Lower lobe of right lung (tissue), 2 donors: ENCODE measurements at places on chromosomes 4 and X. TPM values are rescaled to one million over a fixed set of nuclear protein-coding genes. Genes with fewer than 3 reads are reported as not detected.

Gene LCORL
- total RNA-seq: 13.6 TPM

- no peaks in the 10 kb centered on the region for H3K36me3 ChIP-seq
- peaks cover 5% of the 10 kb centered on the region for H3K4me1 ChIP-seq
- H3K27me3 ChIP-seq: no peaks in the 10 kb centered on the region
- H3K27ac ChIP-seq: no peak overlapping the region
- peak; percentile 25 for DNase-seq
Observed at GRCh38 chr4:7332216-7333023, 102.3 kb downstream of the PSAPL1 start.

DNA sequence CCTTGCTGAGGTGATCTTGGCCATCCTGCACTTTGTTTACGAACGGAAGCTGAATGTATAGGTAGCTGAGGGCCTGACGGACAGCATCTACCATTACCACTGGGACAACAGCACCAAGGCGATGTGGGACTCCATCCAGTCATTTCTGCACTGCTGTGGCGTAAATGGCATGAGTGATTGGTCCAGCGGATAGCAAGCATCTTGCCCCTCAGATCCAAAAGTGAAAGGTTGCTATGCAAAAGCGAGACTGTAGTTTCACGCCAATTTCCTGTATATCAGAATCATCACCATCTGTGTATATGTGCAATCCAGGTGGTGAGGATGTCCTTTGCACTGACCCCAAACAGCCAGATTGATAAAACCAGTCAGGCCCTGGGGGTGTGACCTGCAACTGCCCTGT is 4.2 kb upstream of the PYURF start:
- H3K27ac ChIP-seq: no peak overlapping the region
- no peak overlapping the region for H3K4me3 ChIP-seq
- no peaks in the 10 kb centered on the region for H3K36me3 ChIP-seq
- H3K27me3 ChIP-seq: no peaks in the 10 kb centered on the region
- DNase-seq: no peak
- H3K4me1 ChIP-seq: peaks cover 17% of the 10 kb centered on the region

Gene SMIM43
- total RNA-seq: 0.18 TPM

Gene ZC4H2
- 7.1 TPM for total RNA-seq

DNA sequence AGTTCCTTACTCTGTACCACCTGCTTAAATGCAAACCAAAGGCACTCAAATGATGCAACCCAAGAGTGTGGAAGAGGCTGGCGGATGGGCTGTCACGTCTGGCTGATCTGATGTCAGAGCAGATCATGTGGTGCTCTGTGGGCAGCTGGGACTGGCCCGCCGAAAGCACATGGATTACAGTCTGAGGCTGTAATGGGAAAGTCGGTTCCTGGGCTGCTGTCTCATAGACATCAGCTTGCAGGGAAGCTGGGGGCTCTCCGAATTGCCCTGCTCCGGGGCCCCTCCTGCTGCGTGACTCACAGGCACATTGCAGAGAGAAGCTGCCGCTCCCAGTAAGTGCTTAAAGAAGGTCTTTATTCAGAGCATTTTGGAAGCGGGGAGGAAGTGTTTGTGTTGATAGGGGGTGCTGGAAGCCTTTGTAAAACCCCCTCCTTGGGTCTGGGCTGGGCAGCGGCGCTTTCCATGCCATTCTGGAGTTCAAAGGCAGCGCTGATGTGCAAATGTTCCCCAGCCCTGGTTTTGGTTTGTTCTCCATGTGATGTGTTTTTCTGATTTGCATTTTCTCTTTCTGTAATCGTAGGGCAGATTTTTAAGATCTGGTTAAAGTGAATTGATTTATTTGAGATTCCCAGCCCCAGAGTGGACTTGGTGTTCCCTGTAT is 181.1 kb downstream of the LARP7 start:
- no peaks in the 10 kb centered on the region for H3K27me3 ChIP-seq
- H3K36me3 ChIP-seq: no peaks in the 10 kb centered on the region
- peaks cover 6% of the 10 kb centered on the region for H3K4me1 ChIP-seq
- peak; percentile 54 for DNase-seq
- peak overlapping the region; percentile 52 for H3K4me3 ChIP-seq

Gene REPS2
- 18.5 TPM for total RNA-seq

Gene HTR2C
- not detected for total RNA-seq

- no peaks in the 10 kb centered on the region for H3K4me1 ChIP-seq
- no peaks in the 10 kb centered on the region for H3K36me3 ChIP-seq
- DNase-seq: no peak
- H3K27me3 ChIP-seq: no peaks in the 10 kb centered on the region
- H3K4me3 ChIP-seq: no peak overlapping the region
- H3K27ac ChIP-seq: no peak overlapping the region
Observed at GRCh38 chr4:105859233-105859632, 36.0 kb upstream of the NPNT start.

GRCh38 chrX:103741879-103742278 is 31.2 kb downstream of the TMEM31 start:
- H3K4me1 ChIP-seq: no peaks in the 10 kb centered on the region
- DNase-seq: no peak
- H3K27me3 ChIP-seq: no peaks in the 10 kb centered on the region
- no peaks in the 10 kb centered on the region for H3K36me3 ChIP-seq
- no peak overlapping the region for H3K4me3 ChIP-seq
